Smooth muscle cell of the coronary artery (primary cell): ENCODE measurements at places on chromosomes 4 and X. TPM values are rescaled to one million over a fixed set of nuclear protein-coding genes. Genes with fewer than 3 reads are reported as not detected.

CXCL1 gene
- total RNA-seq: 9.9 and 26.6 TPM in 2 replicates

ATP1B4 gene
- not detected in 2 replicates for total RNA-seq

IGSF1 gene
- 0.08 TPM in 1 of 2 replicates, not detected in the other for total RNA-seq

TMSB4X gene
- total RNA-seq: 8,515 and 15,067 TPM in 2 replicates

SCOC gene
- total RNA-seq: 9.0 and 34.4 TPM in 2 replicates

GRID2 gene
- total RNA-seq: not detected in 2 replicates

DIPK2B gene
- 0.23 TPM in 1 of 2 replicates, not detected in the other for total RNA-seq

NPY1R gene
- total RNA-seq: under 0.01 and 0.12 TPM in 2 replicates

ARSD gene
- 18.5 and 27.5 TPM in 2 replicates for total RNA-seq

NUP62CL gene
- not detected in 2 replicates for total RNA-seq

MXRA5 gene
- 0.90 and 24.9 TPM in 2 replicates for total RNA-seq

GNRHR gene
- not detected in 2 replicates for total RNA-seq

COL25A1 gene
- total RNA-seq: 0.15 and 0.59 TPM in 2 replicates

ZDHHC15 gene
- 0.23 and 0.38 TPM in 2 replicates for total RNA-seq

TAF7L gene
- total RNA-seq: 0.15 and 0.23 TPM in 2 replicates

GAGE12F gene
- not detected in 2 replicates for total RNA-seq

PCDH19 gene
- under 0.01 TPM in 1 of 2 replicates, not detected in the other for total RNA-seq

DGKK gene
- total RNA-seq: not detected in 2 replicates

P2RY10 gene
- total RNA-seq: not detected in 2 replicates

CT55 gene
- not detected in 2 replicates for total RNA-seq

NAA11 gene
- total RNA-seq: not detected in 2 replicates

SMIM31 gene
- total RNA-seq: not detected in 2 replicates

PABPC1L2A gene
- not detected in 2 replicates for total RNA-seq

ZCCHC18 gene
- 0.12 and 0.98 TPM in 2 replicates for total RNA-seq

PABPC5 gene
- total RNA-seq: 0.82 and 1.2 TPM in 2 replicates

TAF9B gene
- total RNA-seq: 8.8 and 12.9 TPM in 2 replicates

PDE6B gene
- 1.4 TPM in 1 of 2 replicates, not detected in the other for total RNA-seq

ARSJ gene
- total RNA-seq: 12.3 and 22.5 TPM in 2 replicates

WAS gene
- 0.23 TPM in 1 of 2 replicates, not detected in the other for total RNA-seq

XPNPEP2 gene
- total RNA-seq: 6.8 TPM in 1 of 2 replicates, not detected in the other

ZNF275 gene
- 5.3 and 6.5 TPM in 2 replicates for total RNA-seq

GK2 gene
- not detected in 2 replicates for total RNA-seq
